Globus pallidus (tissue), 1 donor: ENCODE measurements at places on chromosomes 4 and X.

DNA sequence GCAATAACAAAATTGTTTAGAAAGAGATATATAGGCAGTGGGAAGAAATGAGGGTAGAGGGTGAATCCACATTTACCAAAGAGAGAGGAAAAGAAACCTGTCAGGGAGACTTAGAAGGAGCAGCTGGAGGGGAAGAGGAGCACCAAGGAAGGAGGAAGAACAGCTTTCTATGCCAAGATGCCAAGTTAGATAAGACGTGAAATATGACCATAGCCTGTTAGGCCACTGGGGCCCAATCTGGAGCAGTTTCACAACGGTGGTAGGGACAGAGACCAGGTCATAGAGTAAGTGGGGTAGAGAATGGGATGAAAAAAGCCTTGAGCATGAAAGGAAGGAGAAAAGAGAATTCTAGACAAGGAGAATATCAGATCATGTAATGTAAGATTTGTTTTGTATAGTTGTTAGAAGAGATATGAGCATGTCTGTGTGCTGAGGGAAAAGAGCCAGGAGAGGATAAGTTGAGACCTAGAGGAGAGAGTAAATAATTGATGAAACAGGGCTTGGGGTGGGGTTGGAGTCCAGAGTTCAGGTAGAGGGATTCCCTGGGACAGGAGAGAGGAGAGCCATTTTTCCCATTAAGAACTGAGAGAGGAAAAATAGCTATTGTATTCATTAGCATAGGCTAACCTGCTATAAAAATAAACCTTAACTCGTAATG lies 4.4 kb upstream of the SOWAHB start:
- DNase-seq: no peak

GRCh38 chr4:89765966-89766365 lies 71.0 kb downstream of the SNCA start:
- peak; percentile 45 for DNase-seq

GRCh38 chrX:45614853-45615252 lies 414.2 kb upstream of the DIPK2B start:
- no peak for DNase-seq

GRCh38 chrX:20442597-20442996 lies 175.9 kb upstream of the RPS6KA3 start:
- DNase-seq: peak; percentile 65

DNA sequence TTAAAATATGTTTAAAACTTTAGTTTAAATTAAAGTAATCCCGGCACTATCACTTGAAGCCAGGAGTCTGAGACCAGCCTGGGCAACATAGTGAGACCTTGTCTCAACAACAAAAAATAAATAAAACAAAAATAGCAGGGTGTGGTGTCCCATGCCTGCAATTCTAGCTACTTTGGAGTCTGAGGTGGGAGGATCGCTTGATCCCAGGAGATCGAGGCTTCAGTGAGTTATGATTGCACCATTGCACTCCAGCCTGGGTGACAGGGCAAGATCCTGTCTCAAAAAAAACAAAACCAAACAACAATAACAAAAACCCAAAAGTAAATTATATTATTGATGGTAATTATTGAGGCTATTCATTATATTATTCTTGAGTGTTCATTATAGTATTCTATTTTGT lies 9.9 kb upstream of the PDLIM5 start:
- DNase-seq: no peak

GRCh38 chr4:135510582-135510981 lies 1309.0 kb upstream of the PABPC4L start:
- no peak for DNase-seq

GRCh38 chr4:16187455-16187854 lies 38.8 kb downstream of the TAPT1 start:
- no peak for DNase-seq

DNA sequence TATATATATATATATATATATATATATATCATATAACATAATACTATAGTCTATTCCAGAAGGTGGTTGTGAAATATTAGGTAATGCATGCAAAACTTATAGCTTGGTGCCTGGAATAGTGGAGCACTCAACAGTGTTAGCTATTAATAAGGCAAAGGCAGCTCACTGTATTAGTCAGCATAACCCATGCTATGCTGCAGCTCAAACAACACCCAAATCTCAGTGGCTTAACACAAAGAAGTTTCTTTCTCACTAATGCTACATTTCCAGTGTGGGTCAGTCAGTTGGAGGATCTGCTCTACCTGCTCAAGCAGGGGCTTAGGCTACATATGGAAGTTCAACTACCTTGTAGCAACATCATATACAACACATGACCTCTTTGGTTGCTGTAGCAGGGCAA lies 5.2 kb upstream of the RPGR start:
- DNase-seq: no peak

- DNase-seq: no peak
These were observed 443.6 kb downstream of the GALNTL6 start for GRCh38 chr4:172256820-172257219.
